ENCODE measurements at places on chromosomes 2 and 18.
A peak's percentile ranks its signal among the peaks of the same experiment; 100 is the strongest.

DNA sequence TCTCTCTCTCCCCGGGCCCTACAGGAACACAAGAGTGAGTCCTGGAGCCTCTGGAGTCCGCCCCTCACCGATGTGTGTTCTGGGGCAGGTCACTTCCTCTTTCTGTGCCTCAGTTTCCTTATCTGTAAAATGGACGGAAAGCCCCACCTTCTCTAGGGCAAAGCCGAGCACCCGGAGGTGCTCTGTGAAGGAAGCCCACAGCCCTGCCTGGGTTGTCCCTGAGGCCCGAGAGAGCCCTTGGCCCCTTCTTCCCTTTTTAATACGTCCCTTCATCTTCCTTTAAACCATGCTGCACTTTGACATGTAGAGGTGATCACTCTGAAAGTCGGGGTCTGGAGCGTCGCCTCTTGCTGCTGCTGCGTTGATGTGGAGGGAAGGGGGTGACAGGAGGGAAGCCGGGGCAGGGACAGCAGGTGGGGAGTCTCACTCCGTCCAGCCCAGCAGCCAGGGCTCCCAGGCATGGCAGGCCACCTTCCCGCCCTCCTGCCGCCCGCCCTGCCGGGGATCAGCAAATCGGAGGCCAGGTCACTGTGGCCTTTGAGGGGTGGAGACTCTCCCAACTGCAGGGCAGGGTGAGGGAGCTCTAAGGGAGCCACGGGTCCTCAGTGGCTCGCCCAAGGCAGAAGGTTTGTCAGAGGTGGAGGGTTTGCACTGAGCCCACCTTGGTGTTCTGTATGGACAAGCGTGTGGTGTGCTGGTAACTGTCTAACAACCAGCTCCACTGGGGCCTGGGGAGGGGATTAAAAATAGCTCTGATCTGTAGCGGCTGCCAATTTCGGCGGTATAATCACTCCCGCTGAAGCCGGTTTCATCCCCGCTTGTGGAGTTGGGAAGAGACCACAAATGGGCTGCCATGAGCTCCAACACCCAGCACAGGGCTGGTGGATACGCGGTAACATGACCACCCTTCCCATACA lies 135.9 kb upstream of the ID2 start:
- DNase-seq: no peak

DNA sequence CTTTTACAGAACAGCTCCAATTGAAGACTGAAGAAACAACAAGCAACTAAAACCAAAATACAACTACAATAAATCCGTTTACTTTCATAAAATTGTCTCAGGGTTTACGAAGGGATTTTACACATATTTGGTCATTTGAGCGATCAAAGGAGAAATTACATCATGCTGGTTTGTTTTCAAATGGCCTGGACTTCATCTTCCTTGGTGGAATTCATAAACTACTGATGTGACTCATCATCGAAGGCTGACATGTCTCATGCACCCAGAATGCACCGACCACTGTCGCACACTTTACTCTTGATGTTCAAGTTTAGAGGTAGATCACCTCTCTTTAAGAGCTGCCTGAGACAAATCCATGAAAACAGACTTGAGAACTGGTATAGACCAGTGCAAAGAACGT lies 25.6 kb upstream of the PMAIP1 start:
- no peak for DNase-seq

DNA sequence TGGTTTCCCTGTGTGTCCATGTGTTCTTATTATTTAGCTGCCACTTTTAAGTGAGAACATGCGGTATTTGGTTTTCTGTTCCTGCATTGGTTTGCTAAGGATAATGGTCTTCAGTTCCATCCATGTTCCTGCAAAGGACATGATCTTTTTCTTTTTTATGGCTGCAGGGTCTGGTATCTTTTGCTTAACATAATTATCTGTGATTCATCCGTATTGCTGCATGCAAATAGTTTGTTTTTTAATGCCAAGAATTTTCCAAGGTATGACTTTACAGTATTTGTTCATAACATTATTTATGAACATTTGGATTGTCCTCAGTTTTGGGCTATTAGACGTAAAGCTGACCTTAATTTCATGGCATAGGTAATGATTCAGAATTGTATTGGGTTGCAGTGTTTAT lies 17.8 kb downstream of the GIGYF2 start:
- no peak for DNase-seq

GRCh38 chr2:11863513-11864328 lies 117.3 kb downstream of the LPIN1 start:
- DNase-seq: peak; percentile 54

- DNase-seq: no peak
These were observed 69.4 kb downstream of the ARHGAP28 start for GRCh38 chr18:6798896-6799295.

GRCh38 chr2:10346929-10347561 lies 44.3 kb downstream of the HPCAL1 start:
- no peak for DNase-seq

GRCh38 chr2:10487081-10487740 lies 39.1 kb upstream of the ODC1 start:
- no peak for DNase-seq

DNA sequence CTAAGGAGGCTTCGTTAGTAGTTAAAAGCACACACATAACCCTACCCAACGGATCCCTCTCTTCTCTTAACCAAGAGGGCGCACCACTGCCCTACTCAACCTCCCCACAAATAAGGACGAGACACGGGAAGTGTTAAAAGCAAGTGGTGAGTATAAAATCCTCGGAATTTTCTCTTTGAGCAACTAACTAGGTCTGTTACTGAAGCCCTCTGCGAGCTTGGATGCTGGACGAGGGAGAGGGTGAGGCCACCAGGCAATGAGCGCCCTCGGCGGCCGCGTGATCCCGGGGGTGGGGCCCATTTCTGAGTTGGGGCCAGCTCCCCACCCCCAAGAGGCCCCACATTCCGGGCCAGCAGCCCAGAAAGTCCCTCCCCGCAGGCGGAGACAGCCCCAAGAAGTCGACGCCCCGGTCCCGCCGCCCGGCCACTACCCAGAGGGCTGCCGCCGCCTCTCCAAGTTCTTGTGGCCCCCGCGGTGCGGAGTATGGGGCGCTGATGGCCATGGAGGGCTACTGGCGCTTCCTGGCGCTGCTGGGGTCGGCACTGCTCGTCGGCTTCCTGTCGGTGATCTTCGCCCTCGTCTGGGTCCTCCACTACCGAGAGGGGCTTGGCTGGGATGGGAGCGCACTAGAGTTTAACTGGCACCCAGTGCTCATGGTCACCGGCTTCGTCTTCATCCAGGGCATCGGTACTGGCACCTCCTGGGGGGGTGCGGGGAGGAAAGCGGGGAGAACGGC lies at the start of gene CYBRD1:
TSS of gene CYBRD1 (plus strand) at position 423 of the 736 bp plus-strand sequence. CDS start at position 495, 72 bp downstream.
- peak; percentile 13 for DNase-seq

DNA sequence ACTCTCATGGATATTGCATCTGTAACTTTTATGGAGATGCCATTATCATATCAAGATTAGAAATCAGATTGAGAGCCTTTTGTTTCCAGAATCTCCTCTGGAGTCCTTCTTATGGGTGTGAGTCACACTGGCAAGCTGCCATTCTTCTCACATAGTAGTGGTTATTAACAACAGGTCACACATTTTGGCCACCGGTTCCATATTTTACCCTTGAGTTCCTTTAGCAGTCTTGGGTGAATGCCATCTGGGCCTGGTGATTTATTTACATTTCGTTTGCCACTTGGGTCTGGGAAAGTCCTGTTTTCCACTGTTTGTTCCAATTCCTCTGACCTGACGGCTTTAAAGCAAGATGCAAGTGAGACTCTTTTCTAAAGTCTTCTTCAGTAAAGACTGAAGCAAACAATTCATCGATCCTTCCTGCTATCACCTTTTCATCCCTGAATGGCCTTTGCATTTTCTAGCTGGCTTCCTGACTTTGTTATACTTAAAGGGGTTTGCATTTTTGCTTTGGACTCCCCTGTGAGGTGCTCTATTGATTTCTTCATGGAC lies 80.5 kb upstream of the CAVIN2 start:
- no peak for DNase-seq

GRCh38 chr18:78242254-78242643 lies 737.4 kb upstream of the SALL3 start:
- no peak for DNase-seq

- no peak for DNase-seq
These were observed 276.9 kb upstream of the CHAC2 start for GRCh38 chr2:53490659-53491058.

DNA sequence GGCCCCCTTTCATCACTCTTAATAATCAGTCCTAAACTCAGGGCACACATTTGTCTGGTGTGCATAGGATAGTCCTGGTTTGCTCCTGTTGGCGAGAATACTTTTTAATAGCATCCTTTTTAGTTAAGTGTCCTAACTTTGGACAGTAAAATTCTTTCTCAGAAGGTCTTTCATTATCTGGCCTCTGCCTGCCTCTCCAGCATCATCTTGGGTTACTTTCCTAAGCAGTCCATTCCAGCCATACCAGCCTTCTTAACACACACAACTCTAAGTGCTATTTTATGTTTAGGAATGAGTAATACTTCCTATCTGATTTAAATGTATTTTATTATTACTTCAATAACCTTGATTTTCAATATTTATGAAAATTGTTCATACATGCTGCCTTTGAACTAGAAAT lies 151.0 kb downstream of the ACOXL start:
- DNase-seq: no peak

GRCh38 chr18:76963936-76964335 lies 141.6 kb downstream of the ZNF236 start:
- no peak for DNase-seq

DNA sequence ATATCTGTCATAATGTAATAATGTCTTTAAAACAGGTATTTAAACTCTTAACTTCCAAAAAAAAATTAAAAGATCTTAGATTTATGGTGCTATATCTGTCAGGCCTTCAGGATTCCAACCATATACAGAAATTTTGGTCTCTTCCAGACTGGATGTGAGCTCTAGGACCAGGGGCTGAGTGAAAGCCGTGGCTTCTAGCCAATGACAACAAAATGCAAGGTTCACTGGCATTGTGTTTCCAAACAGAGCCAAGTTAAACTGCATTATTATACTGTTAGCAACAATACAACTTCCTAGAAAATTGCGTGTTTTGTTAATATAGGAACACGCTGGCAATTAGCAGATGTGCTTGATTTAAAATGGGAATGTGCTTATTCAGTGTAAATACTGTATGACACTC lies 809.8 kb upstream of the SOX11 start:
- no peak for DNase-seq

- DNase-seq: no peak
These were observed 5.0 kb upstream of the GBX2 start for GRCh38 chr2:236173036-236173728.

- no peak for DNase-seq
These were observed 86.0 kb downstream of the RAPGEF4 start for GRCh38 chr2:172821370-172822338.

DNA sequence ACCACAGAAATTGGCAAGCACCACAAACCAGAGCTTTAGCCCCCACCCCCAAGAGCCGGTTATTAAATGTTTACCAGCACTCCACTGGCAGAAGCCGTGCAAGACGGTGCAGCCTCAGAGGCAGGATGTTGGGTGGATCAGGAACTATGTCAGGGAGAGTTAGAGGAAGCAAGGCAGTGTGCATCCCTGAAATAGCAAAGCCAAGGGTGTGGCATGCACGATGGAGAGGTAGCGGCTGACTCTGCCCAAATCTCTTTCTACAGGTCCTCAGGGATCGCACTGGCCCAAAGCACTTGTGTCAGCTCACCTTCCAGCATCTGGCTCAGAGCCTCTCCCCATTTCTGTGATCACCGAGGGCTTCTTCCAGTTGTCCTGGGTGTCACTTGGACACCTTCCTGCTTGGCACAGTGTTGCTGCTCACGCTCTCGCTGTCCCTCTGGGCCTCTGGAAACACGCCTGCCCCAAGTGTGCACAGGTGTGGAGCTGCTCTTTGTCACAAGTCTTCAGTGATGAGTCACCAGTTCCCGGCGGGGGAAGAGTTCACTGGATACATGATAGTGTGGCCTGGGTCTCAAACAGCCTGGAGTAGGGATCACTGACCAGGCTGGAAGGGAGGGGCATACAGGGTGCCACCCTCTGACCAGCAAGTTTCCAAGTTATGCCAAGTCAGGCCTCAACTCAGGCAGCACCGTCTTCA lies 17.3 kb upstream of the B3GNT7 start:
- no peak for DNase-seq

GRCh38 chr2:237625216-237625705 lies 2.1 kb upstream of the LRRFIP1 start:
- DNase-seq: no peak

DNA sequence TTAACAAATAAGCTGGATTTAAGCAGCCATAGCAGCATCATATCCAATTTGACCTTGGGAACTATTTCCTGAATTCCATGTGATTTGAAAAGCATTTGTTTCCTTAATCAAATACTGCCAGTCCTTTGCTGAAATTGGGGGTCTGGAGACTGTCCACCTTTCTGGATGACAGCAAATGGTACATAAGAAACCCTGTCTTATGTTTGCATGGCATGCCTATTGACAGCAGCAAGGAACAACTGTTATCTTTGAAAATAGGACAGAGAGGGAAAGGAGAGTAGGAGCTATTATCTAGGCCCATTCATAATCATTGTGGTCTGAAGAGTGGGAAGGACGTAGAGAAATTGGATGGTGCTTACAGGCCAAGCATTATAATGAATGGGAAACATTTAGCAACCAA lies 129.2 kb upstream of the CTNNA2 start:
- no peak for DNase-seq

All from stimulated activated CD4-positive, alpha-beta T cell treated with anti-CD3 and anti-CD28 coated beads, TNF-alpha, amount 100 ng/mL, for 48 hours (primary cell).